Suppressor macrophage (primary cell): ENCODE measurements at places on chromosomes 12 and 14.

- no peak for DNase-seq
Measured at GRCh38 chr12:131800594-131801135, 27.5 kb upstream of the MMP17 start.

DNA sequence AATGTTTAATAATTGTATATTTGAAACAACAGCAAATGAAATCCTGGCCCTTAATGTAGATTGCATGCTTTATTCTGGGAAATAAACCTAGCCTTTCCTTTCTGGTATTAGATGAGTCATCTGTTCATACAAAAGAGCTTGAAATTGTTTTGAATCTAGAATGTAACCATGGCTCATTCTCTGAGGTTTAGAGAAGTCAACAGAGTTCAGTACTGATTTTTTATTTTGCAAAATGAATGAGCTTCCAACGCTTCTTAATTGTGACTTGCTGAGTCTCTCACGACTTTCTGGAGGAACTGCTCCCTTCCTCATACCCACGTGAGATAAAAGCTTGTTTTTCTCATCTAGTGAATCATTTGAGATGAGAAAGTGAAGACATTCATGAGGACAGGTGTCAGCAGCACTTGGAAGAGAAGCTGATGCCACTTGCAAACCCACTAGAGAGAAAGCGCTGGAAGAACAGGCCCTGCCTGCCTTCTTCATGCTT is 509.6 kb downstream of the VRK1 start:
- DNase-seq, result no peak

DNA sequence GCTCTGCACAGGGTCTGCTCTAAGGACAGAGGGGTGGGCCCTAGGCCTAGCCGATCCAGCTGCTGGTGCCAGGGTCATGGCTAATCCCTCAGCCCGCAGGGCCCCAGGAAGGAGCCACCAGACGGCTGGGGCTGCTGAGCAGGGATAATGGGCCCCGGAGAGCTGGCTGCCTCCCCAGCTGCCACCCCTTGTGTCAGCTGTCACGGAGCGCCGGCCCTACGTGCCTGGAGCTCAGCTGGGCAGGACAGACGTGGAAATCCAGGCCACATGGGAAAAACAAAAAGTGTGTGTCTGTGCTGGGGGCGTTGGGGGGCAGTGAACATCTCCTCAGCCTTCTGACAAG is 36.2 kb downstream of the CHGA start:
- no peak for DNase-seq

DNA sequence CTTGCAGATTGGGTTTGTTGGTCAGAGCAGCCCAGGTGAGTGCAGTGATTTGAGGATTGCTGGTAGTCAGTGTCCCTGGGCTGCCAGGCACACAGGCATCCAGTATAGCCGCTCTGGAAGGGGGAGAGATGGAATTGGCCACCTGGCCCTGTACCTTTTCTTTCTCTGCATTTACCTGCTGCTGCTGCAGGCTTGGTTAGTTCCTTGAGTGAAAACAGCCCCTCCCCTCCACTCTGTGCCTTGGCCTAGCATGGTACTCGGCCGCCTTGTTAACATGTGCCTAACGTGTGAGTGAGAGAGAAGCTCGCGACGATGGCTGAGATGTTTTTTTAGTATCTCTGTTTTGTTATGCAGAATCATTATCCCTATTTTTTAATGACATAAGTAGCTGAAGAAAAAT is 49.3 kb upstream of the AMN start:
- no peak for DNase-seq

DNA sequence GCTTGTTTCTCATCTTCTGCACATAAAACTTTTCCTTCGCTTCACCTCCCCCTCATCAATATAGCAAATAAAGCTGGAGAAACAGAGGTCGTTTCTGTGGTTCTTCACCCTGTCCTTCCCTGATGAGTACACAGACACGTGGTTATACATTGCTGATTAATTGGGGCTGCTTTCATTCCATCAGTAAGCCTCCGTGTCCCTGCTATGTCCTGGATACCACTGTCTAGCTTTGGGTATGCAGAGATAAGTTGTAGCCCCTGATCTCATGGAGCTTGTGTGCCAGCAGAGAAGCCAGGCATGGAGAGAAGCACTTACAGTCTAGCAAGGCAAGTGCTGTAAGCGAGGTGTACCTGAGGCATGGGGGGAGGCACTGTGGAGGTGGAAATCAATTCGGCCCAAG is 108.4 kb downstream of the EXOC5 start:
- DNase-seq, result no peak
